ENCODE measurements at places on chromosomes 3 and 15. TPM values are rescaled to one million over a fixed set of nuclear protein-coding genes. Genes with fewer than 3 reads are reported as not detected.

Gene ATXN7
- total RNA-seq: 13.6 TPM

Gene CERS3
- total RNA-seq: not detected

Gene LRRC31
- total RNA-seq: 2.7 TPM

- H3K4me3 ChIP-seq: no peak overlapping the region
- no peaks in the 10 kb centered on the region for H3K4me1 ChIP-seq
- no peak overlapping the region for H3K27ac ChIP-seq
- H3K27me3 ChIP-seq: no peaks in the 10 kb centered on the region
These were observed 17.2 kb downstream of the IMPG2 start for GRCh38 chr3:101303089-101303731.

DNA sequence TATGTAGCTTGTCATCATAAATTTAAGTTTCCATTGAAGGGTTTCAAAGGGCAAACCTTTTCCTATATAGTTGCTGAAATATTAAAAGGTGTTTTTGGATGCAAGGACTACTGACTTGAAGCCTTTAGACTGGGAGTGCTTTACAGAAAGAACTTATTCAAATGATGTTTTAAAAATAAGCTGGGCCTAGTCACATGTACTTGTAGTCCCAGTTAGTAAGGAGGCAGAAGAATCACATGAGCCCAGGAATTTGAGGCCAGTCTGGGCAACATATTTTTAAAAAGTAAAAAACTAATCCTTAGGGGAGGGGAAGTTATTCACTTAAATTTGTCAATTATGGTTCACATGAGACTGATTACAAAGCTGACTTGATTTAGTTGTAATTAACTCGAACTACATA is 65.0 kb downstream of the SMARCC1 start:
- H3K36me3 ChIP-seq: peaks cover 8% of the 10 kb centered on the region
- H3K27ac ChIP-seq: no peak overlapping the region
- no peaks in the 10 kb centered on the region for H3K27me3 ChIP-seq
- no peak overlapping the region for H3K4me3 ChIP-seq
- H3K4me1 ChIP-seq: no peaks in the 10 kb centered on the region

DNA sequence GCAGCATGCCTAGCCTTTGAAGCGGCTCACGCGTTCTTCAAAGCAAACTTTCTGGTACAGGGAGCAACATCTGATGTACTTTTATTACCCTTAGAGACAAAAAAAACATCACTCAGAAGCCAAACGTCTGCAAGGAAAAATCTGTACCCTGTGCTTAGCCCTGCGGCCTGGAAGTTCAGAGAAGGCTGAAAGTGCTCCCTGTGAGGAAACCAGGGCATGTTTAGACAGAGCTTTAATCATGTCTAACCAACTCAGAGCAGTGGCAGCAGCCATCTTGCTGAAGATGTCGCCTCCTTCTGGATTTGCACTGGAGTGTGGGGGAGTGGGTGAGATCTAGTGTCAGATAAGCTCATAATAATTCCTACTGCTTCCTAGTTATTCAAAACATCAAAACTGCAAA is 170.4 kb downstream of the P3H2 start:
- H3K27ac ChIP-seq: no peak overlapping the region
- no peaks in the 10 kb centered on the region for H3K36me3 ChIP-seq
- no peak overlapping the region for H3K4me3 ChIP-seq
- H3K27me3 ChIP-seq: peaks cover 2% of the 10 kb centered on the region

GRCh38 chr15:23606226-23606625 is 40.8 kb downstream of the MKRN3 start:
- no peaks in the 10 kb centered on the region for H3K4me1 ChIP-seq
- no peak overlapping the region for H3K27ac ChIP-seq
- H3K27me3 ChIP-seq: no peaks in the 10 kb centered on the region

- no peaks in the 10 kb centered on the region for H3K27me3 ChIP-seq
- no peak overlapping the region for H3K4me3 ChIP-seq
- H3K27ac ChIP-seq: no peak overlapping the region
- peaks cover 50% of the 10 kb centered on the region for H3K4me1 ChIP-seq
- H3K36me3 ChIP-seq: no peaks in the 10 kb centered on the region
These were observed 12.1 kb downstream of the SEMA3F start for GRCh38 chr3:50167069-50167840.

- no peak overlapping the region for H3K4me3 ChIP-seq
- H3K27me3 ChIP-seq: no peaks in the 10 kb centered on the region
- DNase-seq: no peak
- peaks cover 2% of the 10 kb centered on the region for H3K4me1 ChIP-seq
- H3K27ac ChIP-seq: no peak overlapping the region
These were observed 50.4 kb upstream of the TGFBR2 start for GRCh38 chr3:30555968-30556367.

- H3K36me3 ChIP-seq: no peaks in the 10 kb centered on the region
- DNase-seq: no peak
- no peak overlapping the region for H3K27ac ChIP-seq
- H3K4me1 ChIP-seq: no peaks in the 10 kb centered on the region
These were observed 65.2 kb downstream of the EIF4E3 start for GRCh38 chr3:71659864-71660591.

GRCh38 chr3:152620395-152620794 is 214.5 kb upstream of the P2RY1 start:
- no peak overlapping the region for H3K27ac ChIP-seq
- no peaks in the 10 kb centered on the region for H3K4me1 ChIP-seq
- no peak overlapping the region for H3K4me3 ChIP-seq
- H3K36me3 ChIP-seq: no peaks in the 10 kb centered on the region

GRCh38 chr3:185717627-185718402 is 107.0 kb downstream of the IGF2BP2 start:
- no peaks in the 10 kb centered on the region for H3K27me3 ChIP-seq
- no peak for DNase-seq
- no peak overlapping the region for H3K27ac ChIP-seq
- H3K36me3 ChIP-seq: no peaks in the 10 kb centered on the region
- H3K4me1 ChIP-seq: no peaks in the 10 kb centered on the region

DNA sequence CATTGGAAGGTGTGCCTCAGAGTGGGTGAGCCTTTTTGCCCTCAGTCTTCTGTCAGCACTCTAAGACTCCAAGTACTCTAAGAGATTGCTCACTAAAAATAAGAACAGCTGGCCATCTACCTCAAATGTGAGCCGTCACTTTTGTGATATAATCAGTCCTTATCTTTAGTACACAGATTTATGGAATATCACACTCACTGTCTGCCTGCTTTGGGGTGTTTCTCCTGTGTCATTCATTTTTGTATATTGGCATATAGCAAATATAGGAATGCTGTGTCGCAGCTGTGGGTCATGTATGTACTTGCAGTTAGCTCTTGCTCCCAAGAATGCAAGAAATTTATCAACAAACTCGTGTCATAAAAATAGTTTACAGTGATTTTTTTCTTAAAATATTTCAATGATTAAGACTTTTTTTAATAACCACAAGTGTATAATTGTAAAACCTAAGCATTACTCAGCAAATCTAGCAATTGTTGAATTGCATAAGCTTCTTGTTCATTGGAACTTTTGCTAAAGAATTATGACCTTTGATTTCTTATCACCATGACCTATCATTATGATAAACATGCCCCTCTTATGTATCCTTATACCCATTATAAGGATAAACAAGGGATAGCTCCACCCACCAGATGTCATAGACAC is 18.8 kb downstream of the SETD5 start:
- no peaks in the 10 kb centered on the region for H3K36me3 ChIP-seq
- H3K4me1 ChIP-seq: peaks cover 52% of the 10 kb centered on the region
- H3K4me3 ChIP-seq: no peak overlapping the region
- H3K27ac ChIP-seq: no peak overlapping the region
- no peak for DNase-seq
- H3K27me3 ChIP-seq: no peaks in the 10 kb centered on the region

- H3K4me3 ChIP-seq: no peak overlapping the region
- H3K27me3 ChIP-seq: no peaks in the 10 kb centered on the region
- H3K36me3 ChIP-seq: peaks cover 56% of the 10 kb centered on the region
- DNase-seq: no peak
These were observed 106.6 kb downstream of the LRIG1 start for GRCh38 chr3:66394019-66394752.

- no peaks in the 10 kb centered on the region for H3K27me3 ChIP-seq
- peaks cover 13% of the 10 kb centered on the region for H3K4me1 ChIP-seq
- H3K4me3 ChIP-seq: no peak overlapping the region
- DNase-seq: no peak
- H3K36me3 ChIP-seq: no peaks in the 10 kb centered on the region
These were observed 84.4 kb downstream of the GPR156 start for GRCh38 chr3:120200493-120201235.

GRCh38 chr3:187167777-187168176 is 28.5 kb upstream of the RPL39L start:
- H3K27ac ChIP-seq: no peak overlapping the region
- H3K4me1 ChIP-seq: no peaks in the 10 kb centered on the region
- no peak for DNase-seq
- no peaks in the 10 kb centered on the region for H3K36me3 ChIP-seq
- H3K4me3 ChIP-seq: no peak overlapping the region
- H3K27me3 ChIP-seq: no peaks in the 10 kb centered on the region

DNA sequence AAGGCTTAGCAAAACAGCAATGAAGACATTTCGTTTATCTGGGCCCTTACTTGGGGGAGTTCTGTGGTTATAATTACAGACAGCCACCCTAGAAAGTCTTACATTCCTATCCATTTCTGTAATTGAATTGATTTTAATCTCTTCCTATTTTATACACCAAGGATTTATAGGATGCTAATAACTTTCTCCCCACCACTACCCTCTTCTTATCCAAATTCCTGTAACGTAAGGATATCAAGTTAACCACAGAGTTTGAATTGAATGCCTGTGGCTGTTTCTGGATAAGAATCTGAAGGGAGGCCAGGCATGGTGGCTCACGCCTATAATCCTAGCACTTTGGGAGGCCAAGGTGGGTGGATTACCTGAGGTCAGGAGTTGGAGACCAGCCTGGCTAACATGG is 78.6 kb downstream of the MLH1 start:
- H3K36me3 ChIP-seq: peaks cover 25% of the 10 kb centered on the region
- H3K4me1 ChIP-seq: no peaks in the 10 kb centered on the region
- no peaks in the 10 kb centered on the region for H3K27me3 ChIP-seq
- no peak overlapping the region for H3K4me3 ChIP-seq

DNA sequence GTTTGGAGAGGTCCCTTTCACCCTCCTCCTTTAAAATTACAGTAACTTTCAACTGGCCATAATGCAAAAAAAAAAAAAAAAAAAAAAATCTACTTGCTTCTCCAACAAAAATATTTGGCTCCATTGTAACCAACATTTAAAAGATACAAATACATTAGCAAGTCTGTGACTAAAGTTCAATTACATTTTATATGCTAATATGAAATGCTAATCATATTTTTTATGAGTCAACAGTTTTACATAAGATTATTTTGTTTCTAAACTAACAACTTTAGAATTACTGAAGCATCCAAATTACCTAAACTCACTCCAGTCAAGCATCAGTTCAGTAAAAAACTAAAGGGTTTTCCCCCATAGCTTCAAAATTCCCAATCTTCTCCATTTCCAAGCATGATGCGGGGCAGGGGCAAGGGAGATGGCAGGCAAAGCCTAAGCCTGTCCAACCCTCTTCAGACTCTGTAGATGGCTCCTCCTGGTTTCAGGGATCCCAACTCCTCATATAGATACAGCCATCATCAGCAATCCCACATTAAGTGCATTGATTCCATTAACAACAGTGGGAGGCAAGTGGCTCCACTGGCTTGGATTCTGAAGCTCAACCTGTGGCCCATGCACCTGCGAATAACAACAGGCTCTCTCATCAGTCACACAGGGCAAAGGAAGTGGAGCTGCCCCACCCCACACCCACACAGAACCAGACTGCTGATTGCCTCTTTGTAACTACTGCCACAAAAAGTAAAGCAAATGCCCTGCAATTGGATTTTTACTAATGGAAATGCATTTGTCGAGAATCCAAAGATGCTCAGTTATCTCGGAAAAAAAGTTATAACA is 15.0 kb downstream of the SFMBT1 start:
- no peaks in the 10 kb centered on the region for H3K27me3 ChIP-seq
- no peaks in the 10 kb centered on the region for H3K36me3 ChIP-seq
- H3K27ac ChIP-seq: no peak overlapping the region

DNA sequence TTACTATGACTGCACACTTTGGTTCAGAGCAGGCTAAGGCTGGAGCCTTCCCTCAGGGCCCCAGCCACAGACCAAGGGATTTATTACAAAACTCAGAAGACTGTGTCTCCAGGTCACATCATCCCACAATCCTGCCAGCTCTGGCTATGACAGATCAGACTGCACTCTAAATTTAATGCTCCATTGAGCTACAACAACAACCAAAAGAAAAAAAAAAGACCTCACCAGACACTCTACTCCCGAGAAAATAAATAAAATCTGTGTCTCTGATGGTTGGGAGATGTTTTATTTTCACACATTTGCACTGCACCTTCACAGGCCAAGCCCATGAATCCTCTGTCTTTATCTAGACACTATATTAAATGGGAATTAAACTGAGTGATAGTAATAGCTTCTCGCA is 50.8 kb upstream of the CTNNB1 start:
- no peaks in the 10 kb centered on the region for H3K4me1 ChIP-seq
- no peaks in the 10 kb centered on the region for H3K36me3 ChIP-seq
- H3K27me3 ChIP-seq: peaks cover 2% of the 10 kb centered on the region
- no peak for DNase-seq

- H3K27ac ChIP-seq: no peak overlapping the region
- DNase-seq: no peak
- H3K4me1 ChIP-seq: peaks cover 47% of the 10 kb centered on the region
- H3K4me3 ChIP-seq: no peak overlapping the region
These were observed 7.1 kb downstream of the TLE3 start for GRCh38 chr15:70090436-70091296.

GRCh38 chr15:68211656-68212320 is 6.7 kb upstream of the CALML4 start:
- no peak overlapping the region for H3K4me3 ChIP-seq
- peaks cover 11% of the 10 kb centered on the region for H3K4me1 ChIP-seq
- no peak for DNase-seq
